ENCODE measurements at places on chromosomes 3 and 15. TPM values are rescaled to one million over a fixed set of nuclear protein-coding genes. Genes with fewer than 3 reads are reported as not detected.

- DNase-seq = no peak
These were observed 11.8 kb downstream of the CYFIP1 start for GRCh38 chr15:22968366-22968765.

- DNase-seq = no peak
These were observed 47.6 kb downstream of the RHCG start for GRCh38 chr15:89448825-89449224.

DNA sequence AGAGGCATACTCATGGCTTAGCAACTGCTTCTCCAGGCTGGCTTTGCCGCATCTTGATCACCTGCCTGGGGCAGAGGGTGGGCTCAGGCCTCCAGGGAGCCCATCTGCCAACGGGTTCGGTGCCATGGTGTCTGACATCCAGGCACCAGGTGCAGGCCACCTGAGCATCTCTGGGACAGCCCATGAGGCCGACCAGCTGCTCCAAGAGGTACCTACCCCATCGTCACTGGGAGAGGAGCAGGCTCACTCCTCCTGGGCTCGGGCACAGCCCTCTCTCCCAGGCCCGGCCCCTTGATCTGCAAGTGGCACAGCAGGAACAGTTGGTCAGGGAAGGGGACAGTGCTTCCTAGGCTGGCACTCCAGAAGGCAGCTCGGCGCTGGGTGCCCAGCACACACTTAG is 21.9 kb downstream of the TPRA1 start:
- no peak for DNase-seq

DNA sequence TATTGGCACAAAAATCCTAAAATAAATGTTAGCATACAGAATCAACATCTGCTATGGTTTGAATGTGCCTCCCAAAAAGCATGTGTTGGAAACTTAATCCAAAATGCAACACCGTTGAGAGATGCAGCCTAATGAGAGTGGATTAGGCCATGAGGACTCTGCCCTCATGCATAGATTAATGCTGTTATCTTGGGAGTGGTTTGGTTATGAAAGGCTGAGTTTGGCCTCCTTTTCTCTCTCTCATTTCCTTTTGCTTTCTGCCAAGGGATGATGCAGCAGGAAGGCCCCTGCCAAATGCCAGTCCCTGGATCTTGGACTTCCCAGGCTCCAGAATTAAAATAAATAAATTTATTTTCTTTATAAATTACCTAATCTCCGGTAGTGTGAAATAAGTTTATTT is 49.4 kb downstream of the SYNM start:
- no peak for DNase-seq

DNA sequence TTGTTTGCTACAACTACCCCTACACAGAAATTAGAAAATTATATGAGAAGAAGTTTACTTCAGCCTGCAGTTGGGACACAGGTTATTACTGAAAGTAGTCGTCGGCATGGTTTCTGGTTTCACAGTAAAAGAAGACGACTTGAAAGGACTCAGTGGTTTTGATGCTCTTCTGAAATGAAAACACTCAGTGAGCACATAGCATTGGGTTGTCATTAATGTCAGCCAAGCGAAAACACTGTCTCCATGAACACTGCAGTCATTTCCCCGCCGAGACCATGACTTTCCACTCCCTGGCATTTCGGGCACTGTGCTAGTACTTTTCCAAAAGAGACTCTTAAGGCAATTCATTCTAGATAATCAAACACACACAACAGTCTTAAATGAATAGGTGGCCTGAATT is 69.2 kb upstream of the ICE2 start:
- DNase-seq = no peak

GRCh38 chr3:20080956-20081554 is 40.8 kb downstream of the KAT2B start:
- no peak for DNase-seq

- no peak for DNase-seq
These were observed 1.7 kb upstream of the HGD start for GRCh38 chr3:120683671-120684301.

GRCh38 chr15:60774829-60775463 is 296.0 kb upstream of the ICE2 start:
- no peak for DNase-seq

DNA sequence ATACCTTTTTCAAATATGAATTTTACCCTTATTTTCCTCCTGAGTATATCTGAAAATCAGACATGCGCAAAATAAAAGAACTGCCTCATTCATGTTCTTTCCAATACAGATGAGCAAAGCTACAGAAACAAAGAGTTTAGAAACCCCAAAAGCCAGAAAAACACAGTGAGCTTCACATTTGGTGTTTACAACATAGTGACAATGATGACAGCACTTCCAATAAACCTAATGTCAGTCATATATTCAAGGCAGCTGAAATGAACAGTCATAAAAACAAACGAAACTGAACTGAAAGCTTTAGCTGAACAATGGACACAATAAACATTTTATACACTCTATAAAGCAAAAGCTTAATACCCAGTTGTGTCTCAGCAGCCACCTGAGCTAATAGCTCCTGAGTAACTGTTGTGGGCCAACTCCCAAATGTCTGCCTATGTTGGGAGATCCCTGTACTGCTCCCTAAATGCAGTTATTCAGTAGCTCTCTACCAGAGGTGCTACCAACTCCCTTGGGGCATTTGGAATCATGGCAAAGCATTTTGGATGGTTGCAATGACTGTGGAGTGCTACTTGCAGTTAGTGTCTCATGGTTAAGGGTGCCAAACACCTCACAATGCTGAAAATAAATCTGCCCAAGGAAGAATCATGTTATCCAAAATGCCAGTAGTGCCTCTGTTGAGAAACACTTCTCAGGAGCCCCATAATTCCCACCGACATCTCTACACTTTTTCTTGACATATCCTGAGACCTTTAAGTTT is 131.5 kb downstream of the TGFBR2 start:
- DNase-seq = no peak

GRCh38 chr3:42061713-42062380 is 29.3 kb upstream of the TRAK1 start:
- no peak for DNase-seq

- DNase-seq = no peak
These were observed 875.4 kb downstream of the ROBO2 start for GRCh38 chr3:77915336-77915735.

CILP gene
- total RNA-seq = 0.41 TPM

SCAMP5 gene
- 42.8 TPM for total RNA-seq

ZCWPW2 gene
- 4.9 TPM for total RNA-seq

LTK gene
- total RNA-seq = not detected

ACKR4 gene
- not detected for total RNA-seq

LRRK1 gene
- 0.82 TPM for total RNA-seq

PRSS50 gene
- not detected for total RNA-seq

LCTL gene
- total RNA-seq = 0.41 TPM

ACKR2 gene
- total RNA-seq = not detected

All from frontal cortex (tissue), 4 donors.